ENCODE measurements at places on chromosomes 1 and 21. TPM values are rescaled to one million over a fixed set of nuclear protein-coding genes. Genes with fewer than 3 reads are reported as not detected.

Gene PGLYRP3
- not detected for total RNA-seq

GRCh38 chr1:193794239-193794638 is 607.8 kb upstream of the B3GALT2 start:
- no peak for DNase-seq

- no peak for DNase-seq
Measured at GRCh38 chr1:98030483-98030882, 109.6 kb upstream of the DPYD start.

DNA sequence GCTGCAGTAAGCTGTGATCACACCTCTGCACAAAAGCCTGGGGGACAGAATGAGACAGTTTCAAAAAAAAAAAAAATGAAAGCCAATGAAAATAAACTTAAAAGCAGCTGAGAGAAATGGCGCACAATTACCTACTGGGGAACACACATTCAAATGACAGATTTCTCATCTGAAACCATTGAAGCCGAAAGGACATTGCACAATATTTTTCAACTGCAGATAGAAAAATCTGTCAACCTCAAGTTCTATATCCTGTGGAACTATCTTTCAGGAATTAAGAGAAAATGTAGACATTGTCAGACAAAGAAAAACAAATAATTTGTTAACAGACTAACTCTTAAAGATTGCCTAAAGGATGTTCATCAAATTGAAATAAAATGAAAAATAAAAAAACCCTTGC is 442.8 kb downstream of the MATN1 start:
- no peak for DNase-seq

Gene OR6F1
- total RNA-seq: not detected

Gene MARK1
- not detected for total RNA-seq

DNA sequence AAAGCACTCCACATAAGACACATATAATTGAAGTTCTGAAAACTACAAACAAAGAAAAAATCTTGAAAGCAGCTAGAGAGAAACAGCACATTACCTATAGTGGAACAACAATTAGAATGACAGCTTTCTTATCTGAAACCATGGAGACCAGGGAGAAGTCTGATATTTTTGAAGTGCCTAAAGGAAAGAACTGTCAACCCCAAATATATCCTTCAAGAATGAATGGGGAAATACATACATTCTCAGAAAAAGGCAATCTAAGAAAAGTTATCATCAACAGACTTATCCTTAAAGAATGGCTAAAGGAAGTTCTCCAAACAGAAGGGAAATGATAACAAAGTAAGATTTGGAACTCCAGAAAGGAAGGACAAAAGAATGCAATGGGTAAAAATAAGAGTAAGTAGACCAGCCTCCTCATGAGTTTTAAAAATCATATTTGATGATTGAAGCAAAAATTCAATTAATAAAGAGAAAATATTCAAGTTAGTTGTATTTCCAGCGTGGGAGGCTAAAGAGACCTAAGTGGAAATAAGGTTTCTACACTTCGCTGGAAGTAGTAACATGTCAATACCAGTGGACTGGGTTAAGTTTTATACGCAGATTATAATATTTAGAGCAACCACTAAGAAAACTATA is 170.8 kb upstream of the SAMSN1 start:
- DNase-seq: no peak

DNA sequence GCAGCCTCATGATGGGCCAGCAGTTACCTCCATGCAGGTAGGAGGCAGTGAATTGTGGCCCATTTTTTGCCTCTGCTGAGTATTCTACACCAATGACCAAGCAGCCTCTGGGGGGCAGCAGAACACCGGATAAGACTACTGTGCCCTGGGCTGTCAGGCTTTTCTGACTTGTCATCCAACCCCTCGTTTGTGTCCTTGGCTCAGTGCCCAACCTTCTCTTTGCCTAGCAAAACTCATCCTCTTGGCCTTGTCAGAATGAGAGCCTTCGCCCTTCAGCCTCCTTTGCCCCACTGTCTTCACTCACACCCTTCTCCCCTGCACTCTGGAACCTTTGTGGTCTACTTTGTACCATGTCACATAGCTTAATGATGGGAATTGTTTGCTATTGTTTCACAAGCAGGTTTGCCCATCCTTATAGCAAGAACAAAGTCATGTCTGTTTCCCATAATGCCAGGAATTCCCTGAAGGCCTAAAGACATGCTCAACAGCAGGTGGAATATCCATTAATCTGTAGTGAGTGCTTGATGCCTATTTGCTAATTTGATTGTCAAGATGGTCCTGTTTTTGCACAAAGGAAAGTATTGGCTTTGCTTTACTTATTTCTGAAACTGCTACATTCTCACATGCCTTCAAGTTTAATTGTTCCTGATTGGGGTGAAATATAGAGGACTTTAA is 255.9 kb downstream of the HHAT start:
- DNase-seq: peak; percentile 86

GRCh38 chr1:62325081-62325480 is 5.8 kb upstream of the KANK4 start:
- no peak for DNase-seq

GRCh38 chr1:17617787-17618557 is 78.5 kb downstream of the ARHGEF10L start:
- DNase-seq: no peak

GRCh38 chr1:30338765-30339164 is 384.6 kb downstream of the MATN1 start:
- DNase-seq: no peak

- no peak for DNase-seq
Measured at GRCh38 chr1:188386161-188386560, 1557.4 kb downstream of the PLA2G4A start.

- peak; percentile 84 for DNase-seq
Measured at GRCh38 chr1:31745096-31745945, 18.8 kb downstream of the ADGRB2 start.

GRCh38 chr21:25518491-25518911 is 88.8 kb downstream of the MRPL39 start:
- DNase-seq: no peak

DNA sequence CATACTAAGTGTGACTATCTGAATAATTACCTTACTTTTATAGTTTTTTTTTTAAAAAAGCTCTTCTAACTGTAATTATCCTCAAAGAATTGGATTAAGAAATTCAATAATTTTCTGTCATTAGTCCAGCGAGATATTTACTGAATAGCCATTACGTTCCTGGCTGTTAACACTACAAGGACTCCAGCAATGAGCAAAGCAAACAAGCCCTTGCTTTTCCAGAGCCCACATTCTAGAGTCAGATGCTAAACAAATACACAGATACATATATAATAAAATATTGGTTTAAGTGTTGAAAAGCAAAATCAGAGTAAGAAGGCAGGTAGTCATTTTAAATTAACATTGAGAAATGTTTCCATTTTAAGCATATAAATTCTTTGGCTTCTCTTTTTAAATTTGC is 118.4 kb downstream of the ATF6 start:
- no peak for DNase-seq

DNA sequence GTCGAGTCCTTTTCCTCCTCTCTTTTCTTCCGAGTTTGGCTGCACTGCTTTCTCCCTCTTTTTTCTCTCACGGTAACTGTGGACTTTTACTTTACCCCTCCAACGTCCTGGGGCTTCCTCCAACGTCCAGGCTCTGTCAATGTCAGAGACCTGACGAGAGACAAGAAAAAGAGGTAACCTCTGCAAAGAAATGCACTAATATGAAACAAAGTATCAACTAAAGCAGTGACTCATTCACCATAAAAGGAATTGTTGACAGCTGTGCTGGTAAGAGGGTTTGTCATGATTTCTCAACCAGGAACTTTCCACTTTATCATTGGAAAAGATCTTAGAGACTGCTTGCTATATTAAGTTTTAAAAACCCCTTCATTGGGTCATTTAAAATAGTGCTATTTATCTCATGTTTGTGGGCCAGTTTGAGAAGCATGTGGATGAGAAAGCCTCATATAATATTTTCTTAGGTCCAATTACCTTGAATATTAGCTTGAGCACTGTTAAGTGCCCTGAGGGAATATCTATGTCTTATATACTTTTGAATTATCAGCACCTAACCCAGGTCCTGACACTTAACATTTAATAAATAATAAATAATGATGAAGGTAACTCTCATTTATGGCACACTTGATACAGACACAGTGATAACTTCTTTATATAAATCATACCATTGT is at the start of gene GBP2:
TSS of gene GBP2 (minus strand) at position 202 of the 668 bp plus-strand sequence. CDS start 4,148 bp downstream, outside the sequence.
- DNase-seq: peak; percentile 54

GRCh38 chr1:12596007-12596821 is 21.8 kb downstream of the DHRS3 start:
- DNase-seq: no peak

Gene ELF3
- 0.79 TPM for total RNA-seq

Gene SAMD11
- total RNA-seq: not detected

DNA sequence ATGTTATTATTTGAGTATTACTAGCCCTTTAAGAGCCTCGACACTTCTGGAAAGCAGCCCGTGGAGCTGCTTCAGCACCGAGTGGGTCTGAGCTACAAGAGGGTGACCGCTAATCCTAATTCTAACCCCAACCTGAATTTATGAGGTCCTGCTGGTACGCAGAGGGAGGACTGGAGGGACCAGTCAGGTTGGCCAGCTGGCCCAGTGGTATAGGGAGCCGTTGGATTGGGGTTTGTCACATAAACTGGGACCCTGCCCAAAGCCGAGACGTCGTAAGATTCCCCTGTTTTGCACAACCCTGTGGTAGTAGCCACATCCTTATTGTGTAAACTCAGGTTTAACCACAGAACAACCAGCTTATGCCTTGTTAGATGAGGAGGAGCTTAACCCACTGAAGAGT is 60.8 kb upstream of the F3 start:
- peak; percentile 57 for DNase-seq

GRCh38 chr1:58502519-58502918 is 44.0 kb downstream of the OMA1 start:
- no peak for DNase-seq

- DNase-seq: no peak
Measured at GRCh38 chr1:214506972-214507431, 44.4 kb downstream of the PTPN14 start.

Gene LYPD8
- not detected for total RNA-seq

Gene F13B
- not detected for total RNA-seq

GRCh38 chr1:164565357-164565756 is 6.4 kb downstream of the PBX1 start:
- no peak for DNase-seq

DNA sequence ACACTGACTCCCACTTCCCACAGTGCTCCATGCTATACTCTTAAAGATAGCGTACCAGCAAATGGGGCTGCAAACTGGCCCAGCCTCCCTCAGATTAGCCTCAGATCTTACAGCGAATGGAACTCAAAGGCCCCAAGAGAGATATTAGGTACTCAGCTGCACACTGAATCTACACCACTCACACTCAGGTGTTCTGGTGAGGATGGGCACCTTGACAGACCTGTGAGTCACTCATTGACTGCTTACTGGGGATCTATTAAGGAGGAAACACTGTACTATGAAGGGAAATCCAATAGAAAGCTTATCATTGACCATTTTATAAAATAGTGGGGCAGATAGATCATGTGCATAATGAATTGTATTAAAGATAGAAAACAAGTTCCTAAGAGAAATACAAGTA is 164.3 kb upstream of the ATP1B1 start:
- no peak for DNase-seq

Gene SIM2
- not detected for total RNA-seq

DNA sequence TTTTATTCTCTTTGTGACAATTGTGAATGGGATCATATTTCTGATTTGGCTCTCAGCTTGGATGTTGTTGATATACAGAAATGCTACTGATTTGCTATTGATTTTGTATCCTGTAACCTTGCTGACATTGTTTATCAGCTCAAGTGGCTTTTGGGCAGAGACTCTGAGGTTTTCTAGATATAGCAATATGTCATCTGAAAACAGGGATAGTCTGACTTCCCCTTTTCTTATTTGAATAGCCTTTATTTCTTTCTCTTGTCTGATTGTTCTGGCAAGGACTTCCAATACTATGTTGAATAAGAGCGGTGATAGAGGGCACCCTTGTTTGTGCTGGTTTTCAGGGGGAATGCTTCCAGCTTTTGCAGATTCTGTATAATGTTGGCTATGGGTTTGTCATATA is 150.8 kb downstream of the FASLG start:
- DNase-seq: no peak

GRCh38 chr1:151907363-151908139 is 1.8 kb downstream of the THEM4 start:
- no peak for DNase-seq

DNA sequence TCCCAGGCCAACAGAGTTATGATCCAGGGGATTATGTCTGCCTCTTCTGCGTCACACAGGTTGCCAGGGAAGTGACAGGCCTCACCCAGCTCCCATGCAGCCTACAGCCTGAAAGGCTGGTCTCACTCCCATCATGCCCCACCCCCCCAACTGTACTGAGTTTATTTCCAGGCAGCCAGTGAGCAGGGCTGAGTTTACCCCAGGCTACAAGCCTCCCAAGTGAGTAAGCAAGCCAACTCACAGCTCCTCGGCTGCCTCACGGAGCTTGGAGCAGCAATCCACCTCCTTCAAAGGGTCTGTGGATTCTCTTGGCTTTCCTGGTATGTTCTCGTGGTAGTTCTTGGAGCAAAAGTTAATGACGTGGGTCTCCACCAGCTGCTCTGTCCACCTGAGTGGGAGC is 1147.6 kb upstream of the ADGRL4 start:
- DNase-seq: no peak

- DNase-seq: no peak
Measured at GRCh38 chr1:66266756-66267155, 267.2 kb upstream of the SGIP1 start.

DNA sequence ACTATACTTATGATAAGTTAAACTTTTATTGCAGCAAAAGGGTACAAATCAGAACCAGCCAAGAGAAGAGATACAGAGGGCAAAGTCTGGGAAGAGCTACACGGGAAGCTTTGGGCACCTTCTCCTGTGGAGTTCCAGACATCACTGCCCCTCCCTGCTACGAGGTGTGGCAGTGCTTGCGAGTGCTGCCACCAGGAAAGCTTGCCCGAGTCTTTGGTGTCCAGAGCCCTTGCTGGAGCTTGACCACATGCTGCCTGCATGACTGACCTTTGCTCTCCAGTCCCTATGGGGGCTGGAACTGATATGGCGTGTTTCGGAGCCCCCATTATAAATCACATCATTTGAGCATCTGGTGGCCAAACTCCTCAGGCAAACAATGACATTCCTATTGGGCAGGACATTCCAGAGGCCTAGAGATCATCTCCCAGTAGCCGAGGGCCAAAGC is 23.4 kb downstream of the PLEKHO1 start:
- no peak for DNase-seq

Gene CFHR1
- not detected for total RNA-seq

Gene TMPRSS15
- total RNA-seq: not detected

Gene PGBD5
- not detected for total RNA-seq

DNA sequence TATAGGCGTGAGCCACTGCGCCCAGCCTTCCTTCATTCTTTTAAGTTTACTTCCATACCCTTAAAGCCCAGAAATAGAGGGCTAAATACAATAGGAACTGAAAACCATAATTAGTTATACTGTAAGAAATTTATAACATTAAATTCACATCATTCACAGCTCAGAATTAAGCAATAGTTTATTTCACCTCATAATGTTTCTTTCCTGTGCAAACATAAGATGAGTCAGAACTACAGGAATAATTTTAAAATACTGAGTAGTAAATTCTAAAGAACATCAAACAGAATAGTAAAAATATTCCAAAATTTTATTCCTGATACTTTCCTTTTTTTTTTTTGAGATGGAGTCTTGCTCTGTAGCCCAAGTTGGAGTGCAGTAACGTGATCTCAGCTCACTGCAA is 24.1 kb downstream of the POGZ start:
- DNase-seq: no peak

Measured in activated CD8-positive, alpha-beta memory T cell treated with anti-CD3 and anti-CD28 coated beads, Interleukin-2, amount 10 ng/mL, durations not matched to agents 7 days and 5 days (primary cell).